CD4-positive, alpha-beta T cell treated with Interleukin-15 for 1 hour (primary cell): ENCODE measurements at places on chromosomes 6 and 20.

- DNase-seq: no peak
These were observed 25.9 kb downstream of the RIN2 start for GRCh38 chr20:19783966-19784401.

DNA sequence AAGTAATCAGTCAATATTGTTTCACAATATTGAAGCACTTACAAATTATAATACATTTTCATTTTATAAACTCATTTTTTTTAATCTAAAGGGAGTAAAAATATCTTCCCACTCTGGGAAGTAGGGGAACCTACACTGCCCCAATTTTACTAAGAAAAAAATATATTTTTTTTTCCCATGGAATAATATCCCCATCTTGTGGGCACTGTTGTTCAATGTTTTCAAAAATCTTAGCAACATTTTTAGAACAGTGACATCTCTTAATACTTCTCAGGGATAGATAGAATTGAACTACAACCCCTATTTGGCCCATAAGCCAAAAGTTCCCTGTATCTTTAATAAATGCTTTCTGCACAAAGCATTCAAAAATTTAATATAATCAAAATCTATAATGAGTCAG lies 42.9 kb downstream of the ARHGAP18 start:
- DNase-seq: no peak

DNA sequence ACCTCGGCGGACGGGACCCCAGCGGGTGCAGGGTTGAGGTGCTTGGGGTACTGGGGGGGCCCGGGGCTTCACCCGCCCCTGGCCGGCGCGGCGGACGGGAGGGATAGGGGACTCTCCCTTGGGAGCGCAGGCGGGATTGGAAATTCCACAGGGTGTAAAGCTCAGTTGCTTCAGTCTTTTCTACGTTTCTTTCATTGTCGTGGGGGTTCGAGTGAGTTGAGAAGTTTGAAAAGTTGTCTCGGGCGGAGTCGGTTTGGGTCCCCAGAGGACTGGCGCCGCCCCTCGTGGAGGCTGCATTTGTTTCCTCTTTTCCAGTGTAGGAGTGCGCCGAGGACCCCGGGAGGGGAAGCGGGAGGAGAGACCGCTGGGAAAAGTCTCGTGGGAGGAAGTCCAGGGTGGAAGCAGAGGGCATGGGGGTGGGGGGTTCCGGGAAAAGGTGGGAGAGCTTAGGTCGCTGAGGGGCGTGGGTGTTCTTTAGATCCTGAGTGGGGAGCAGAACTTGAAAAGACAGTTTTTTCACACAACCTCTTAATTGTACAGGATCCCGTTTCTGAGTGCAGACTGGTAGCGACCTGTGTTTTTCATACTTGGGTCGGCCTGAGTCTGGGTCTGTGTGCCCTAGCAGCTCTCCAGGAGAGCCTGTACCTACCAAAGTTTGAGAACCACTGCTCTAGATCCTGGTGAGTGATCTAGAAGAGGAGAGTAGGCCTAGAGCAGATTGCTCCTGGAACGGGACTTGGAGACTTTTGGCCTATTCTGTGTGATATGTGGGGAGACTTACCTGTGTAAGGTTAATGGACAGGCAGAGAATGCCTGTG lies 495 bp downstream of the FAM83B start:
- DNase-seq: no peak

DNA sequence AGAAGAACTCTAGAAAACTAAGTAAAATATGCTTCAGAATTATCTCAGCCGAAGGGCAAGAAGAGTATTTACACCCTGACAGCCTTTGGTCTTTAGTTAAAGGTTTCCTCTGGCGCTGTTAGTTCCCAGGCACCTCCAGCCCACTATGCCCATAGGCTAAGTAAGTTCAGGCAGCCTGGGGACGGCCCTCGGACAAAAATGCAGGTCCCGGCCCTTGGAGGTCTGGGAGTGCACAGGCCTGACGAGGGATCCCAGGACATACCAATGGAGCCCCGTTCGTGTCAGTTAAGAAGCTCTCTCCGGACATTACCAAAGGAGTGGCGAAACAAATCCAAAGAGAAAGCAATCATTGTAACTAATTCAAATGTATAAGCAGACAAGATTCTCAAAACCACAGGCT lies 311.8 kb downstream of the CD83 start:
- no peak for DNase-seq

- DNase-seq: peak; percentile 84
These were observed 9.4 kb downstream of the DEFB132 start for GRCh38 chr20:266596-267562.

DNA sequence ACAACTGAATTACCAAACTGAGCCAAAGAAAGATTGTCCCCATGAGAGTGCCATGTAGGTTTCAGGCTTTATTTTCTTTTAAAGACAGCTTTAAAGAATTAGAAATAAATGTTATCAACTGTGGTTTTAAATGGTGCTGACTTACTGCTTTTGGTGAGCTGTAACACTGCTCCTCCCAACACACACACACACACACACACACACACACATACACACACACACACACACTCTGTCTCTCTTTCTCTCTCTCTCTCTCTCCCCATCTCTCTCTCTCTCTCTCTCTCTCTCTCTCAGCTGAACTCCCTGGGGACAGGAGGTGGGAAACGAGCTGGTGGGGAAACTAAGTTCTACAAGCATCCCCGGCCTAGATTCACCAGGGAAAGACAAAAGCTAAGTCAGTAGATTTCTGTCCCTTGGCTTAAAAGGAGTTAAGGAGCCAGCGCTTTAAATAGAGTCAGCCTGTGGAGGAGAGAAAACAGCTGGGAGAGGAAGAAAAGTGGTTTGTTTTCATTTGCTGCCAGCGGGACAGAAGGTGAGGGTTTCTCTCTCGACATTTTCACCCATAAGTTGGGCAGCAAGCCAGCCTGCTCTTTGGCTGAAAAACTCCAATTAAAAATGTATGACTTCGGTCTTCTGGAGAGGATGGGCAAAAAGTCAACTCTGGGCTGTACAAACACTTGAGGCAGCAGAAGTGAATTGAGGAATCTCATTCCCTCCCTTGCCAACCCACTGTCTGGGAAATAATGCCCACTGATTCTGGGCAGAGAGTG lies 27.4 kb downstream of the CBLN4 start:
- DNase-seq: no peak

DNA sequence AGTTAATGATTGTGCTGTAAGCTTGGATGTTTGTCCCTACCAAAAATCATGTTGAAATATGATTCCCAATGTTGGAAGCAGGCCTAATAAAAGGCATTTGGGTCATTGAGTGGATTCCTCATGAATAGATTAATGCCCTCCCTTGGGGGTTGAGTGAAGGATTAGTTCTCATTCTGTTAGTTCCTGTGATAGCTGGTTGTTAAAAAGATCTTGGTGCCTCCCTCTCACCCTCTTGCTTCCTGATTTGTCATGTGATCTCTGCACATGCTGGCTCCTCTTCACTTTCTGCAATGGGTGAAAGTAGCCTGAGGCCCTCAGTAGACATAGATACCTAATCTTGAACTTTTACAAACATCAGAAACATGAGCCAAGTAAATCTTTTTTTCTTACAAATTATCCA lies 115.6 kb upstream of the HCRTR2 start:
- DNase-seq: no peak

- DNase-seq: no peak
These were observed 1.3 kb downstream of the RGL2 start for GRCh38 chr6:33297406-33297955.

DNA sequence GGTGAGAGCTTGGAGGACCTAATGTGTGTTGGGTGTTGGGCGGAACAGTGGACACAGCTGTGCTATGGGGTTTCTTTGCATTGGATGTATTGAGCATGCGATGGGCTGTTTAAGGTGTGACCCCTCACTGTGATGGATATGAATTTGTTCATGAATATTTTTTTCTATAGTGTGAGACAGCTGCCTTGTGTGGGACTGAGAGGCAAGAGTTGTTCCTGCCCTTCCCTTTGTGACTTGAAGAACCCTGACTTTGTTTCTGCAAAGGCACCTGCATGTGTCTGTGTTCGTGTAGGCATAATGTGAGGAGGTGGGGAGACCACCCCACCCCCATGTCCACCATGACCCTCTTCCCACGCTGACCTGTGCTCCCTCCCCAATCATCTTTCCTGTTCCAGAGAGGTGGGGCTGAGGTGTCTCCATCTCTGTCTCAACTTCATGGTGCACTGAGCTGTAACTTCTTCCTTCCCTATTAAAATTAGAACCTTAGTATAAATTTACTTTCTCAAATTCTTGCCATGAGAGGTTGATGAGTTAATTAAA lies 3.0 kb downstream of the HLA-A start:
- no peak for DNase-seq

- DNase-seq: peak; percentile 68
These were observed 33.4 kb upstream of the AAR2 start for GRCh38 chr20:36202891-36203338.

DNA sequence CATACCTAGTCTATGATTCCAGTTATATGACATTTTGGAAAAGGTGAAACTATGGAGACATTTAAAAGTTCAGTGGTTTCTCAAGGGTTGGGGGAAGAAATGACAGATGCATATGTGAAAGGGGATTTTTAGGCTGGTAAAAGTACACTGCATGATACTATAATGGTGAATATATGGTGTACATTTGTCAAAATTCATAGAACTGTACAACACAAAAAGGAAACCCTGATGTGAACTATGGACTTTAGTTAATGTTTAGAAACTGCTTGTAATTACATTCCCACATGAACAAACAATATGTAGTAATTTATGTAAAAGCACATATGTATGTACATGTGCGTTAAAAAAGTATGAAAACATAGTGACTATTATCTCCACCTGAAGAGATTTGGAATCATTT lies 907.3 kb upstream of the CITED2 start:
- no peak for DNase-seq

GRCh38 chr20:51586005-51586440 lies 43.5 kb upstream of the NFATC2 start:
- DNase-seq: no peak

DNA sequence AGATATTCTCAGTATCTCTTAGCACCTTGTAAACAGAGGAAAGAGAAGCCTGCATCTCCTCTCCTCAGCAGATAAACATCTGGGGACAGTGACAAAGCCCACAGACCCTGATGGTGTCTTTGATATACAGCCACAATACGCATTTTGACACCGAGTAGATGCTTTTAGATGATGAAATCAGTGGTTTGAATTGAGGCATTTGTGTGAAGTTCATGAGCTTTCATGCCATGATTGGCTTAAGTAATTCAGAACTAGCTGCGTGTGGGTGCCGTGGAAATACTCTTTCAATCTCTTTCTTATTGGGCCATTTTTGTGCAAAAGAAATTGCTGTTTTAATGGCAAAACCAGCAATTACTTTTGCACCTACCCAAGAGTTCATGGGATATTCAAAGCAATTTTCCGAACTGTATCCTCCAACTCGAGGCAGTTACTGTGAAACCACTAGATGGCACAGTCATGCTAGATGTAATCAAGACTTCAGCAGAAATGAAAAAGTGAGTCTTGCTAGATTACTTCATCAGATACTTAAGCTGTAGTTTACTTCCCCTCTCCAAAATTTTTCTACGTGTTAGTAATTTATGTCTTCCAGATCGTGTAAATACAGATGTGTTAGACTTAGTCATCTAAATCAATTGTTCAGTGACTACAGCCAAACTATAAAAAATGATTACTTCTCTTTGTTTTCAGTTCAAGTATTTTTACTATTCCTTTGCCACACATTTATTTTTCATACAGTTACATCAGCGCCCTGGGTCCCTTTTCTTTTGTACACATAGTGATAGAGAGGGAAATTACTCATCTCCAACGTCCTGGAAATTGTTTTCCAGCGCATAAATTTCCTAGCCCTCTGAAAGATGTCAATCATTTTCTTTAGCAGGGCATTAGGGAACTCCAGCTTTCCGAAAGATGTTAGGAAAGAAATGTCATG lies 49.4 kb downstream of the IYD start:
- DNase-seq: no peak

GRCh38 chr6:14290041-14290771 lies 172.6 kb downstream of the CD83 start:
- DNase-seq: no peak

DNA sequence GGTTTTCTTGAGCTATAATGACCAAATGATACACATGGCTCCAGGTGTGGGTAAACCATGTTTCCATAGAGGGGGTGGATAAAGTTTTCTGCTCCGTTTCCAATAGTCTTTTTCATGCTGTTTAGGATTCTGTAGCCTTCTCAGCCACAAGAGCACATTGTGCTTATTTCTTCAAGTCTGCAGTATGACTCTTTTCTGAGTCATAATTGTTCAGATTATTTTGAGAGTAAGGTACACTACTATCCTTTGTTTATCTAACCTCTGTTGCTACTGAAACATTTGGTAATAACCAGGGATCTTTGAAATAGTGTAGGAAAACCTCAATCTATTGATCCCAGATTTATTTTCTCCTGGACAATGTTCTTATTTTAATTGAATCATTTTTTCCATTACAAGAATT lies 247.9 kb upstream of the BMP2 start:
- no peak for DNase-seq

DNA sequence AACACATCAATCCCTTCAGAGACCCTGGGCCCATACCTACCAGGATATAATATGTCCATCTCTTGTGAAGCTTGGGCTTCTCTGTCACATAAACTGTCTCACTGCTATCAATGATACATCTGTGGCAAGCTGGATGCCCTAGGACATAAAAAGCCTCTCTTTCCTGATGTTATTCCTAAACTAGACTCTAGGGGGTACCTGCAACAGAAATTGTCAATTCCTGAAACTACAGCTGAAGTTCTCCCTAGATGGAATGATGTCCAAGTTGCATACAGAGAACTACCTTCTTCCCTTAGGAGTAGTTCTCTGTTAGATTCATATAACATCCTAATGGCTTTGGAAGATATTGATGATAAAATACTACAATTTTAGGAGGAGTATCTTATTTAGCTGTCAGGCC lies 35.8 kb downstream of the TBX18 start:
- DNase-seq: no peak

GRCh38 chr6:161356167-161356854 lies 82.5 kb upstream of the AGPAT4 start:
- DNase-seq: no peak

DNA sequence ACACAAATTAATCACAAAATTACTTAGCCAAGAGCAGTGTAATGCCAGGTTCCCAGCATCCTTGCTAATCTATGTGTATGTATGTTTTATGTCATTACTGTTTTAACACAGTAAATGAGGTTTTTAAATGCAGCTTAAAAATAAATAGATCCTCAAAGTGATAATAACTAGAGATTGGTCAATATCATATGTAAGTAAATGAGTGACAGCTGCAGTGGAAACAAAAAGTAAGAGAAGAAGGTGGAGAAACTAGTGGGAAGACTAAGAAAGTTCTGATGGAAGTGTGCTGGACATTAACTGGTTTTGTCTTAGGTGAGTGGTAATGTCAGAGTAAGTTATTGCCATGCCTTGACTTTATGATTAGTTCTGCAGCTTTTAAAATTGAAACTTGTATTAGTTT lies 1.9 kb upstream of the GJB7 start:
- DNase-seq: no peak

DNA sequence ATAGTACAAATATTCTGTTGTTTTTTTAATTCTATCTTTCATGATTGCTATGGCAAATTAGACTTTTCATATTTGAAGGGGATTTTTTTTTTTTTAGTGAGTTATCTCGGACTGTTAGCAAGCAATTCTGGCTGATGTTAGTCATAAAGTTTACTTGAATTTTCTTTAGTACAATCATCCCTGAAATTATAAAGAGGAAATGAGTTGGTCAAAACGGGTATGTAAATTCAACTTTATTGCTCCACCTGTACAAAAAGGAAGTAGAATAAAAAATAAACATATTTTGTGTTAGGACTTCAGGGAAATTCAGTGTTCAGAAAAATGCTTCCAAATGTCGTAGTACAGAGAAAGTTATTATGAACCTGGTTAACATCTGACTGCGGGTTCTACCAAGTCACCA lies 40.3 kb downstream of the PPP1R14C start:
- no peak for DNase-seq
